ENCODE measurements at places on chromosomes 1 and 21.

DNA sequence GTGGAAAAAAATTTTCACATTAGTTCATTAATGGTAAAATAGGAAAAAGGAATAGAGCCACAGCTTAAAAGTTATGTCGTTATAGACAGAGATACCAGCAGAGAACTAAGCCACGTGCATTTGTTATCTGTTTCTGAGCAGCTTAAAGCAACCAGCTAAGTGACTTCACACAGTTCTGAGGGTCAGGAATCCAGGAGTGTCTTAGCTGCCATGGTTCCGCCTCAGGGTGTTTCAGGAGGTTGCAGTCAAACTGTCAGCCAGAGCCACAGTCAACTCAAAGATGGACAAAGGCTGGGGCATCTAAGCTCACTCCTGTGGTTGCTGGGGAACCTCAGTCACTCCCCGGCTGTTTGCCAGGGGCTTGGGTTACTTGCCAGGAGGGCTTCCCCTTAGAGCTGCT is 515.8 kb downstream of the SMYD3 start:
- DNase-seq: no peak

- no peak for DNase-seq
Observed at GRCh38 chr1:185533596-185533995, 200.6 kb upstream of the HMCN1 start.

- DNase-seq: no peak
Observed at GRCh38 chr1:42259059-42259738, 75.8 kb downstream of the FOXJ3 start.

GRCh38 chr1:44220001-44220751 is 6.9 kb downstream of the DMAP1 start:
- no peak for DNase-seq

GRCh38 chr1:213070406-213070805 is 19.4 kb downstream of the RPS6KC1 start:
- DNase-seq: no peak

DNA sequence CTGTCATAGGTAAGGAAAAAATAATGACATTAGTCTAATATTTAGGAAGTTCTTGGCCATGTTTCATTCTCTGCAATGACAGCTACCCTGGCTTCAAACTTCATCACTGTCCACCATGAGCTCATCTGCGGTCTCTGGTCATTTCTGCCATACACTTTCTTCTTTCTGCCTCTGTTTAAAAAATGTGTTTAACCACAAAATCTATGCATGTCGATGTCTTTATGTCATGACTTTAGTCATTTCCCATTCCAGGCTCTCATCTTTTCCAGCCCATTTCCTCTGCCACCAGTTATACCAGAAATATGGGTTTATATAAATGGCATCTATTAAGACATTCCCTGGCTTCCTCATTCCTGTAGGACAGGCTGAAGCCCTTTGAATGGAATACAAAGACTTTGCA is 68.5 kb upstream of the DUSP10 start:
- DNase-seq: no peak

- no peak for DNase-seq
Observed at GRCh38 chr1:173478094-173478674, 1.0 kb downstream of the PRDX6 start.

Data from stimulated activated CD8-positive, alpha-beta memory T cell treated with anti-CD3 and anti-CD28 coated beads, Interleukin-4, amount 100 ng/mL, for 1 hour (primary cell).